ENCODE measurements at places on chromosomes 16 and 17.

GRCh38 chr16:25487888-25488287 lies 203.9 kb upstream of the HS3ST4 start:
- no peaks in the 10 kb centered on the region for H3K27me3 ChIP-seq
- H3K4me3 ChIP-seq: no peak overlapping the region
- no peak for DNase-seq
- H3K36me3 ChIP-seq: no peaks in the 10 kb centered on the region
- H3K4me1 ChIP-seq: no peaks in the 10 kb centered on the region
- H3K27ac ChIP-seq: no peak overlapping the region

GRCh38 chr17:10294180-10294579 lies 78.6 kb downstream of the MYH13 start:
- no peak overlapping the region for H3K4me3 ChIP-seq
- H3K36me3 ChIP-seq: no peaks in the 10 kb centered on the region
- H3K4me1 ChIP-seq: peaks cover 8% of the 10 kb centered on the region
- peaks cover 8% of the 10 kb centered on the region for H3K27me3 ChIP-seq
- no peak for DNase-seq

DNA sequence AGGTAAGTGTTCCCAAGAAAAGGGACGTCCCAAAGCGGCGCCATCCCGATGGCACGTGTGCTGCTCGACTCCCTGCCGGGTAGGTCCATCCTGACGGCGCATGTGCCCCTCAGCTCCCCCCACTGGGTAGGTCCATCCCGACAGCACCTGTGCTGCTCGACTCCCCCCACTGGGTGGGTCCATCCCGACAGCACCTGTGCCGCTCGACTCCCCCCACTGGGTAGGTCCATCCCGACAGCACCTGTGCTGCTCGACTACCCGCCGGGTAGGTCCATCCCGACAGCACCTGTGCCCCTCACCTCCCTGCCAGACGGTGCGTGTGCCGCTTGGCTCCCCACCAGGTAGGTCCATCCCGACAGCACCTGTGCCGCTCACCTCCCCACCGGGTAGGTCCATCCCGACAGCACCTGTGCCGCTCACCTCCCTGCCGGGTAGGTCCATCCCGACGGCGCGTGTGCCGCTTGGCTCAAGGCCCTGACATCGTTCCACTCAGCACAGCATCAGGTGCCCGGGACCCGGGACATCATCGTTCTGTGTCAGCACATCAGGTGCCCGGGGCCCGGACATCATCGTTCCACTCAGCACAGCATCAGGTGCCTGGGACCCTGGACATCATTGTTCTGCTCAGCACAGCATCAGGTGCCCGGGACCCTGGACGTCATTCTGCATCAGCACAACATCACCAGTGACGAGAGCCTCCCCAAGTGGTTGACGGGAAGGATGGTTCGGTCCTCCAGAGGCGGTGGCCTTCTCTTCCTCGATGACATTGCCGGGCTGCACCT lies 5.7 kb upstream of the FN3K start:
- H3K27ac ChIP-seq: no peak overlapping the region
- H3K27me3 ChIP-seq: no peaks in the 10 kb centered on the region
- no peak for DNase-seq
- H3K4me3 ChIP-seq: no peak overlapping the region
- peaks cover 45% of the 10 kb centered on the region for H3K36me3 ChIP-seq

DNA sequence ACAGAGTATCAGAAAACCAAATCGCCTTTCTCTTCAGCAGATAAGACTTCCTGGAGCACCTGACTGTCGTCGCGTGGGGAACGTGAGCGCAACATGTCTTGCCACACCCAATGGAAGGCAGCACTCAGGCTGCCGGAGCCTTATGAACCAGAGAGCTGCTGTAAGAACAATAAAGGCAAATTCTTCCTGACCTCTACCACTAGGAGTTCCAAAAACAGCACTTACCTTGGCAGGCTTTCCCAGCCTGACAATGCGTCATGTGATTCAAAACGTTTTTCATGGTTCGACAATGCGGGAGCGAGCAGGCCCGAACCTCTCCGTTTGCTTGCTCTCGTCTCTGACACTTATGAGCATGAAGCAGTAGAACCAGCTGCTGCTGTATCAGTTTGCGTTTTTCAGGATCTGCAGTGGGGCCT lies 75.8 kb upstream of the TRAP1 start:
- no peak overlapping the region for H3K27ac ChIP-seq
- peaks cover 60% of the 10 kb centered on the region for H3K36me3 ChIP-seq
- no peak overlapping the region for H3K4me3 ChIP-seq
- H3K27me3 ChIP-seq: peaks cover 7% of the 10 kb centered on the region
- H3K4me1 ChIP-seq: peaks cover 64% of the 10 kb centered on the region

DNA sequence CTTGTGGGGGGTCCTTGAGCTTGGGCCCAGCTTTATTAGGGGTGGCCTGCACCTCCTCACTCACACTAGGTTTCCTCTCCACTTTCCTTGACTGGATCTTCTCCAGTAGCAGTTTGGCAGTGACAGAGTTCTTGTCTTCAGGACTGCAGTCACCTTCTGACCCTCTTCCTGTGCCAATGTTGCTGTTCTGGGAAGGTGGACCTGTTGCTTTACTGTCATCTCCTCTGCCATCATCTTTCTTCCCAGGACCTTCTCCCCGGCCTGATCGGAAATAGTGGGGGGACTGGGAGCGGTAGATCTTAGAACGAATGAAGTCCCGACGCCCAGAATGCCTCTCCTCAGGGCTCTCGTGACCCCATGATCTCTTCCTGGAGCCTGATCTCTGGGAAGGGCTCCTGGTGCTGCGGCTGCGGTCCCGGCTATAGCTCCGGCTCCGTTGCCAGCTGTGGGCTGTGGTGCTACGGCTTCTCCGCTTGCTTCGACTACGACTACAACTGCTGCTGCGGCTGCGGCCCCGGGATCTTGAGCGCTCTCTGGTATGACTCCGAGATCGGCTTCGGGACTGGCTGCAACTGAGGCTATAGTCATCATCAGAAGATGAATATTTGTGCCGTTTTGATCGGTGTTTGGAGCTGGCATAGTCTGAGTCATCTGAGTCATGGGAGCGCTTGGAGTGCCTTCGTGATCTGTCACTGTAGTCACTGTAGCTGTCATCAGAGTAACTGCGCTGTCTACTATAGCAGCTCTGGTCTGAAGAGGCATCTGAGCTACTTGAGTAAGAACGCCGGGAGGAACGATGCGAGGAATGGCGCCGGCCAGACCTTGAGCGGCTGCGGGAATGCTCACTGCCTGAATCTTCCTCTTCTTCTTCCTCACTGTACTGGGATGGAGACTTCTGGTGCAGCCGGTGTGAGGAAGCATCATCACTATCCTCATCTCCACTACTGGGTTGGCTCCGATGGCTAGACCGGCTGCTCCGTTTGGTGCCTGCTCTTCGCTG lies 9.5 kb upstream of the ITGA2B start:
- no peak for DNase-seq
- peaks cover 55% of the 10 kb centered on the region for H3K36me3 ChIP-seq
- H3K27ac ChIP-seq: no peak overlapping the region
- peaks cover 7% of the 10 kb centered on the region for H3K4me1 ChIP-seq
- no peaks in the 10 kb centered on the region for H3K27me3 ChIP-seq

DNA sequence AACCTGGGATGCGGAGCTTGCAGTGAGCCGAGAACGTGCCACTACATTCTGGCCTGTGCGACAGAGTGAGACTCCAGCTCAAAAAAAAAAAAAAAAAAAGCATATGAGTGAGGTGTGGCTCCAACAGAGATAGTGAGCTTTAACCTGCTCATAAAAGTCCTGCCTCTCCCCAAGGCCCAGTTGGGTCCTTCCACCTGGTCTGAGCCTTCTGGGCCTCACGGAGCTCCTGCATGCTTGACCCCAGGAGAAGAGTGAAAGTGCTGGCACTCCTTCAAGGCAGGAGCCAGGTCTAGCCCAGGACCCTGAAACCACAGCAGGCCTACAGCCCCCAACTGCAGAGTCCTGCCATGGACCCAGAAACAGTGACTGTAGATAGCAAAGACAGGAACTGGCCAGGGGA lies 17.7 kb downstream of the HSD11B2 start:
- H3K4me1 ChIP-seq: peaks cover 3% of the 10 kb centered on the region
- DNase-seq: no peak
- H3K4me3 ChIP-seq: no peak overlapping the region
- no peaks in the 10 kb centered on the region for H3K27me3 ChIP-seq

DNA sequence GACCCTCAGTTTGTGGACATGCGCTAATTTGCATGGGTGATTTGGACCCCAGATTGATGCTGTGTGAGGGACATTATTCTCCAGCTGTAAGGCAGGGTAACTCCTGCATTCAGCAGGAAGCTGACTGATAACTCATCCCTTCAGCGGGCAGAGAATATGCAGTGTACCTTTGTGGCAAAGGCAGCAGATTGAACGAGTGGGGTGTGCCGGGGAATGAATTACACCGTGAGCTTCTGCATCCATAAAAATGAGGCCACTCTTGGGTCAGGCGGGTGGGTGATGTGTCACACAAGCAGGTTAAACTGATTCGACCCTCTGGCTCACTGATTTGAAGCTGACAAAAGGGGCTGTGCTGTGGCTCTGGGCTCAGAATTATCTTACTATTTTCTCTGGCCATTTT lies 128.9 kb upstream of the PMFBP1 start:
- no peaks in the 10 kb centered on the region for H3K4me1 ChIP-seq
- H3K27ac ChIP-seq: no peak overlapping the region
- DNase-seq: no peak
- no peak overlapping the region for H3K4me3 ChIP-seq
- no peaks in the 10 kb centered on the region for H3K27me3 ChIP-seq
- no peaks in the 10 kb centered on the region for H3K36me3 ChIP-seq

- no peaks in the 10 kb centered on the region for H3K4me1 ChIP-seq
- H3K36me3 ChIP-seq: no peaks in the 10 kb centered on the region
Measured at GRCh38 chr16:54362591-54363206, 76.1 kb upstream of the IRX3 start.

DNA sequence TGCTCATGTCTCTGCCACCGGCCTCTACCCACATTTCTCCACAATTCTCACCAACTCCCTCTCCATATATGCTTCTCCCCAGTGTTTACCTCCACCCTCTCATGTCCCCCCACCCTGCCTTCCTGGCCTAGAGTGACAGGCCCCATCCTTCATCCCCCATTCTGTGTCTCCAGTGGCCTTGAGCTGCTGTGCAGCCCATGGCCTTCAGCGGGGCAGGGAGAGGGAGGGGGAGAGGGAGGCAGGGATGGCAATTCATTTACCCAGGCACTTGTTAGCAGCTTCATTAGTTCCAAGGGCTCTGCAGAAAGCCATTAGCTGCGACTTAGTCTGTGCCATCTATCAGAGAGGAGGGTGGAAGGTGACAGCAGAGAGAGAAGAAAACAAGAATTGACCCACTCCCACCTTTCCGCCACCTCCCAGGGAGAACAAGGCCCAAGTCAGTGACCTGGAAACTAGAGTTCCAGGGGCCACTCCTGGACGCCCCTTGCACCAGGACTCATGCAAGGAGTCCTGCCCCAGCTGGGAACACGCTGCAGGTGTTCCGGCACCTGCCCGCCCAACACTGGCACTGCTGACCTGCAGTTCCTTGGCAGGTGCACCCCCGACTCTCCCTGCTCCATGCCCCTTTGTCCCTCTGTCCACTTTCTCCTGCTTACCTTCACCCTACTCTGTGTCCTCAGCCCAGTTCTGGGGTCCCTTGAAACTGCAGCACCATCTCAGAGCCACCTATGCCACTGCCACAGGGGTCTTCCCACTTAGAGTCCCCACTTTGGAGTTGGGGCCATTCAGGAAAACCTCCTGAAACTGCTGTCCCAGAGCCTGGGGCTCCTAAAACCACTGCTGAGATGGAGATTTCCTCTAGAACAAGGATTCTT lies 23.5 kb upstream of the PYY start:
- H3K4me3 ChIP-seq: no peak overlapping the region
- DNase-seq: no peak
- H3K27ac ChIP-seq: no peak overlapping the region
- H3K27me3 ChIP-seq: peaks cover 22% of the 10 kb centered on the region

DNA sequence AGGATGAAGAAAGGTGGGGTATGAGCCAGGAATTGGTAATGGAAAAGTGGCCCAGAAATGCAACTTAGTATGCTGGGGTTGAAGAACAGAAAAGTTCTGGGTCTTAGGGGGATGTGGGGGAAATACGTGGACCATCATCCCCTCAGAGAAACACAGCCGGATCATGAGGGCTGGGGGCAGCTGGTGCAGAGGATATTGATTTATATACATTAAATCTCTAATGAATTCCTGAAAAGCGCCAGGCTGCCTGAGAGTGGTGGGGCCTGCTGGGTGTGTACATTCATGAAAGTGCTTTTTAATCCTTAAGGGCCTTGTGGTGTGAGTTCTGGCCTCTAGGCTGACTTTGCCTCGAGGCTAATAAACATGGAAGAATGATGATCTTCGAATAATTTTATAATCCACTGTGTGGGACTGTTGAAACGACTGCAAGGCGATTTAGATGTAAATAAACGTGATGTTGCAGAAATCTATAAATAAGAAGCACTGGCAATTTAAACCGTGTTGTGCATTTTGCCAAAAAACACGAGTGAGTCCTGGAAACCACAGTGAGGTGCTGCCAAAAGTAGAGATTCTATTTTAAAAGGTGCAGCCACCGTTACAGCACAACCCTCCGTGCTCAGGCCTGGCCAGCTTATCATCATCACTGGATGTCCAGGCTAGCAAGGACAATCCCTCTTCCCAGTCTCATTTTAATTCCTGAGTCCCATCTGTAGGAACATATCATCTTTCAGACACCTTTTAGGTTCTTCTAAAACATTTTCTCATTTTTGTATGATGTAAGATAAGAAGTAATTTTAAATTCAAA lies 32.1 kb downstream of the PRKAR1A start:
- no peaks in the 10 kb centered on the region for H3K27me3 ChIP-seq
- H3K36me3 ChIP-seq: peaks cover 3% of the 10 kb centered on the region
- no peaks in the 10 kb centered on the region for H3K4me1 ChIP-seq

DNA sequence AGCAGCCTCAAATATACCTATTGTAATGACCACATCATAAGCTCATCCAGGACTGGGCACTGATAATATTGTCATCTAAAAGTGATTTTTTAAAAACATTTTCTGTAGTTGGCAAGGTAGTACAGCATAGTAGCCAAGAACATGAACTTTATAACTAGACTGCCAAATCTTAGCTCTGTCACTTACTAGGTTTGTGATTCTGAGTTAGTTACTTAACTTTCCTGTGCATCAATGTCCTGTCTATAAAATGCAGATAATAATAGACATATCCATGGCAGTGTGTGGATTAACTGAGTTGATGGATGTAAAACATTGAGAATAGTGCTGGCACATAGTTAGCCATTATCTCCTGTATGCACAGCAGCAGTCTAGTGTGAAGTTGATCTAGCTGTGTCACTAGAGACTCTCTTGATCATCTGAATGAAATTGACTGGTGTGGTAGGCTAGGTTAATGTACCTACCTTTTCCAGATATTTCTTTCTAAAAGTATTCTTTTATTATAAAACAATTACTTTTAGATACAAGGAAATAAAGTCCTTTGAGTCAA lies 101.5 kb downstream of the STXBP4 start:
- no peaks in the 10 kb centered on the region for H3K36me3 ChIP-seq
- peaks cover 2% of the 10 kb centered on the region for H3K27me3 ChIP-seq
- no peak overlapping the region for H3K27ac ChIP-seq
- peaks cover 7% of the 10 kb centered on the region for H3K4me1 ChIP-seq
- DNase-seq: no peak

DNA sequence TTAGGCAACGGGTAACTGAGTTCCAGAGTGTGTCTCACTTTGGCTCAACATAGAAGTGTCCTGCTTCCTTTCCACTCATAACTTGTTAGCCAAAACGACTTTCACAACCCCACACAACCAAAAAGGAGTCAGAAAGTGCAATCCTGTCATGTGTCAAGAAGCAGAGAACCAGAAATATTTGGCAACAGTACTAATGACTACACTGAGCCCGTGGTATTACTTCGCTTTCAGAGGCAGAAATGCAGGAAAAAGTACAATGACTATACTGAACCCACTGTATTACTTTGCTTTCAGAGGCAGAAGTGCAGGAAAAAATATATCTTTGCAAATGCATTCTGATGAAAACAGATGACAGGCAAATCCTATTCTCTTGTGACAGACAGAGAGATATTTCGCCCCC lies 484.6 kb downstream of the KIF2B start:
- no peaks in the 10 kb centered on the region for H3K36me3 ChIP-seq
- no peak overlapping the region for H3K27ac ChIP-seq
- no peaks in the 10 kb centered on the region for H3K27me3 ChIP-seq
- no peak for DNase-seq
